ENCODE measurements at places on chromosomes 5 and 9. TPM values are rescaled to one million over a fixed set of nuclear protein-coding genes. Genes with fewer than 3 reads are reported as not detected.

DNA sequence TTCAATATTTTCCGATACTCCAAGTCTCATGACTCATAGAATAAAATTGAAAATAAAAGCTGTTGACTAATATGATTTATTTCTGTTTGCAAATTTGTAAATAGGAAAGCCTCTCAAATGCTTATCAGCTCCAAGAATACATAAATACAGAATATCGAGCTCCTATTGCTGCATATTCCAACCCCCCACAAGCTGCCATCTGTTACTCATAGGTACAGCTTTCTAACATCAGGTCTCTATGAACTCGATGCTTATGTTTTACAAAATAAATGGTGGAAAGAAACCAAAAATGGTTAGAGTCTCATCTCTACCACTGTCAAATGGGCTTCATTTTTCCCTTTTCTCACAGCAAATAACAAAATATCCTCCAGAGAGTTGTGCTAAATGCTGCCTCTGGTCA, 631.6 kb upstream of the CDH18 start:
- no peaks in the 10 kb centered on the region for H3K4me1 ChIP-seq
- no peaks in the 10 kb centered on the region for H3K36me3 ChIP-seq
- H3K27me3 ChIP-seq: no peaks in the 10 kb centered on the region
- H3K4me3 ChIP-seq: no peak overlapping the region

DNA sequence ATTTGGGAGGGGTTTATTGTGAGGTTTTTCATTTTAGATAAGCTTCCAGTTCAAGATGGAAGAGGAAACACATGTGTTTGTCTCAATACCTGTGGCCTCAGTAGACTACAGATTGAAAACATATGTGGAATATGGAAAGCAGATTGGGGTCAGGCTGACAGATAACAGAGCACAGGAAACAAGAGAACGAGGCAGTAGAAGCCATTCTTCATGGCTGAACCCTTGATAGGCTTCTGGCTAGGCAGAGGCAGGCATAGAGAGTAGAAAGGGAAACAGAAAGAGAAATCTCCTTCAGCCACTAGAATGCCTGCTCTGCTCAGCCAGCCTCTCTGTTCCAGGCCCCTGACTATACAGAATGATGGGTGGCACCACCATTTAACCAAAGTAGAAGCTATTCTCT, 152.5 kb downstream of the MUSK start:
- no peaks in the 10 kb centered on the region for H3K36me3 ChIP-seq
- H3K27ac ChIP-seq: no peak overlapping the region
- DNase-seq: no peak
- no peak overlapping the region for H3K4me3 ChIP-seq
- H3K27me3 ChIP-seq: no peaks in the 10 kb centered on the region

GRCh38 chr5:76325326-76325725, 77.8 kb upstream of the IQGAP2 start:
- peak overlapping the region; percentile 52 for H3K4me3 ChIP-seq
- peaks cover 52% of the 10 kb centered on the region for H3K4me1 ChIP-seq
- peak overlapping the region; percentile 72 for H3K27ac ChIP-seq
- H3K36me3 ChIP-seq: no peaks in the 10 kb centered on the region
- H3K27me3 ChIP-seq: no peaks in the 10 kb centered on the region
- DNase-seq: no peak

- no peaks in the 10 kb centered on the region for H3K4me1 ChIP-seq
- H3K27ac ChIP-seq: no peak overlapping the region
- no peak for DNase-seq
- no peak overlapping the region for H3K4me3 ChIP-seq
Measured at GRCh38 chr9:107751567-107752210, 262.1 kb upstream of the KLF4 start.

GRCh38 chr5:6711409-6712141, 1.7 kb upstream of the TENT4A start:
- peaks cover 26% of the 10 kb centered on the region for H3K4me1 ChIP-seq
- no peaks in the 10 kb centered on the region for H3K36me3 ChIP-seq
- H3K27ac ChIP-seq: peak overlapping the region; percentile 88
- H3K4me3 ChIP-seq: peak overlapping the region; percentile 70

SOHLH1 gene
- not detected for total RNA-seq

SPAG8 gene
- 0.99 TPM for total RNA-seq

- H3K4me1 ChIP-seq: peaks cover 4% of the 10 kb centered on the region
- no peak overlapping the region for H3K4me3 ChIP-seq
- peaks cover under 1% of the 10 kb centered on the region for H3K27me3 ChIP-seq
- H3K27ac ChIP-seq: no peak overlapping the region
Measured at GRCh38 chr9:132591244-132591643, 8.8 kb downstream of the BARHL1 start.

GRCh38 chr9:78612091-78612490, 315.2 kb downstream of the PSAT1 start:
- no peak overlapping the region for H3K27ac ChIP-seq
- H3K36me3 ChIP-seq: no peaks in the 10 kb centered on the region
- H3K27me3 ChIP-seq: no peaks in the 10 kb centered on the region
- H3K4me3 ChIP-seq: no peak overlapping the region

DNA sequence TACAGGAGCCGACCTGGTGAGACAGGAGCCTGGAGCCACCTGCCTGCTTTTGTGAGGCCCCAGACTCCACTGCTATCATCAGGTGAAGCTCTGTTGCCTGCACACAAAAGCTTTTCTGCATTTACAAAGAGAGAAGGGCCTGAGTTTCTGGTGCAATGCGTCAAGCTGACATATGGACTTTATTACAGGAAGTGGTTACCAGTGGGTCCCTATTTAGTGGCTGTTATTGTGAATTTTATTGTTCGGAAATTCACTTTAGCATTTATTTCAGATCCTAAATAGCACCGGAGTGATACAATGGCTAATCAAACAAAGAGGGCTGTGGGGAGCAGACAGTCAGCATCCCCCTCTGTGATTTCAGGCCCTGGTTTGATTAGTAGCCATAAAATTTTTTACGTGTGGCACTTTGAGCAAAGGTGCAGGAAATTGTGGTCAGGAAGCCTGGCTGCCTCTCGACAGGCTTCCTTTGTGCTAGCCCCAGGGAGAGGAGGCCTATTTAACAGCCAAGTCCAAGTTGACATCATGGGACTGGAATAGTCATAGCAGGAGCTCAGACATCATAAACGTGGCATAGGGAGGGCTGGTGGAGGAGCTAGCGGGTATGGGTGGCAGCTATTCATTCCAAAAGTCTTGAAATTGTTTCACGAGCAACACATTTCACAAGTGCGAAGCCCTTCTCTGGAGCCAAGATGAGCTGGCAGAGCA, 8.4 kb downstream of the TGFBI start:
- peak; percentile 45 for DNase-seq
- peaks cover 25% of the 10 kb centered on the region for H3K4me1 ChIP-seq
- no peaks in the 10 kb centered on the region for H3K27me3 ChIP-seq
- peak overlapping the region; percentile 2 for H3K4me3 ChIP-seq
- H3K27ac ChIP-seq: peak overlapping the region; percentile 60

- DNase-seq: no peak
- H3K4me3 ChIP-seq: no peak overlapping the region
- H3K27me3 ChIP-seq: no peaks in the 10 kb centered on the region
- peaks cover 3% of the 10 kb centered on the region for H3K36me3 ChIP-seq
- no peaks in the 10 kb centered on the region for H3K4me1 ChIP-seq
- no peak overlapping the region for H3K27ac ChIP-seq
Measured at GRCh38 chr9:105308461-105309341, 64.2 kb downstream of the SLC44A1 start.

DNA sequence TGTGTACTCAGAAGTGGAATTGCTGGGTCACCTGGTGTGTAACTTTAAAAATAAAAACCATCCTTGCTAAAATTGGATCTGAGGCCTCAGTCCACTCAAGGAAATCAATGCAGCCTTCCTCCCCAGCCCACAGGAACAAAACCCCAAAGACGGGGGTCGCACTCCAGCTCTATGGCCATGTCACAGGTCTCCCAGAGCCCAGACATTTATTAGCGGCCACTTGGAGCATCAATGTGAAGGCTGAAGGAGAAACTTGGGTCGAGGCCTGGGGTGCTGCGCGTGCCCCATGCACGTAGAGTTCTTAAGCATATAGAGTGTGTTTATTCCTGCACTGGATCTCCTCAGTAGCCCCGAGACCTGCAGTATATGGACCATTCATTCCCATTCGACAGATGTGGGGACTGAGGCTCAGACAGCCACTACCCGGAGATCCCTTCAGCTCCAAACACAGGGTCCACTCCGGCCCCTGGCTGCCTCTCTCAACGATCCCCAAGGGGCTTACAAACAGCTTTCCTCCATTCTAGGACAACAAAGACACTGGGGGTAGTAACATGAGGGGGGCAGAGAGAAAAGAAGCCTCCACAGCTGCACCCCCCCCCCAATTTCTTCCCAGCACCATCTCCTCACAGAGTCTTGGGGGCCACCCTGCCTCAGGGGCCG, 14.3 kb upstream of the OLFM1 start:
- H3K27ac ChIP-seq: no peak overlapping the region
- no peaks in the 10 kb centered on the region for H3K4me1 ChIP-seq
- no peak for DNase-seq
- no peaks in the 10 kb centered on the region for H3K27me3 ChIP-seq
- H3K36me3 ChIP-seq: no peaks in the 10 kb centered on the region
- no peak overlapping the region for H3K4me3 ChIP-seq

GPX3 gene
- 1.2 TPM for total RNA-seq

GRCh38 chr5:82100303-82101077, 128.7 kb downstream of the ATG10 start:
- no peak overlapping the region for H3K4me3 ChIP-seq
- H3K27me3 ChIP-seq: no peaks in the 10 kb centered on the region
- H3K36me3 ChIP-seq: no peaks in the 10 kb centered on the region

GRCh38 chr5:66744040-66744439, 147.8 kb downstream of the MAST4 start:
- no peak overlapping the region for H3K4me3 ChIP-seq
- no peaks in the 10 kb centered on the region for H3K36me3 ChIP-seq

DNA sequence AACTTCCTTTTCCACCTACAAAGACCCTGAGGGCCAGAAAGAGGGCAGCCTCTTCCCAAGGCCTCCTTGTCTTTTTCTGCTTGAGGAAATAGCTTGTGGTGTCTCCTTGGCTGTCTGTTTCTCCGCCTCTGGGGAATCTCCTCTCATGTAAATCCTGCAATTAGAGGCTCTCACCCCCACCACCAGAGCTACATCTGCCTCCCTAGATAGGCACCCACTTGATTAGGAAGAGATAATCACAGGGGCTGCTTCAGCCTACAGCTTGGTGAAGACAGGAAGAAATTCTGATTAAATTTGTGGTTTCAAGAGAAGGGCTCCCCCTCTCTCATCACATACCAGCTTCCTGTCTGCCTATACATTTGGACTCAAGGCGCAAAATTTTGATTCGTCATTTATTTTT, 75.6 kb downstream of the TLR4 start:
- H3K4me1 ChIP-seq: no peaks in the 10 kb centered on the region
- no peak overlapping the region for H3K27ac ChIP-seq
- no peak overlapping the region for H3K4me3 ChIP-seq

FAM163B gene
- not detected for total RNA-seq

- H3K27ac ChIP-seq: peak overlapping the region; percentile 82
- H3K36me3 ChIP-seq: peaks cover 97% of the 10 kb centered on the region
- H3K27me3 ChIP-seq: no peaks in the 10 kb centered on the region
- peaks cover 77% of the 10 kb centered on the region for H3K4me1 ChIP-seq
- H3K4me3 ChIP-seq: peak overlapping the region; percentile 45
Measured at GRCh38 chr5:170262061-170263045, 29.6 kb downstream of the C5orf58 start.

SEMA6A gene
- not detected for total RNA-seq

Data from CD4-positive, CD25-positive, alpha-beta regulatory T cell (primary cell).